ENCODE measurements at places on chromosomes 12 and 14.

DNA sequence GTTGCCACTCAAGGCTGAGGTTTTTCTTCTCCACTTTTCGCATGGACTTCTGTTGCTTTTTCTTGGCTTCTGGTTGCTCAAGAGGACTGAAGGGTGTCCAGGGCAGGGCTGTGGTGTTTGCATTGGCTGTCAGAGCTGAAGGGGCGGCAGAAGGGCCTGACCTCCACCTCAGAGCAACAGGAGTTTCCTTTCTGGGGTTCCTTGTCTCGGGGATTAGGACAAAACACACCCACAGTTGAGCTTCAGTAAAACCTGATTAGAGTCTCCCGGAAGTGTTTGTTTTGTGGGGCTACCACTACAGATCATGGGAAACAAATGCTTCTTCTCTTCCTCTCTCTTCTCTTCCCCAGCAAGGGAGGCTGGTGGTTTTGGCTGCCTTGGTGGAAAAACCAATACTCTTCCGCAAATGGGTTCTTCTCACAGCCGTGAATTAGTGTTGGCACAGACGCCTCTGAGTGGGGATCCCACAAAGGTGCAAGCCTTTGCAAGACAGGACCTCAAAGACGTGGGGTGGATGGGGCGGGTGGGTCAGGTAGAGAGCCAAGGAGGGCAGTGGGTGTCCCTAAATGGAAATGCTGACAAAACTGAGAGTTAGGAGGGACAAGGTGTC lies 317.7 kb upstream of the TBX3 start:
- DNase-seq = no peak

GRCh38 chr14:66022526-66022925 lies 463.6 kb upstream of the CCDC196 start:
- DNase-seq = no peak

DNA sequence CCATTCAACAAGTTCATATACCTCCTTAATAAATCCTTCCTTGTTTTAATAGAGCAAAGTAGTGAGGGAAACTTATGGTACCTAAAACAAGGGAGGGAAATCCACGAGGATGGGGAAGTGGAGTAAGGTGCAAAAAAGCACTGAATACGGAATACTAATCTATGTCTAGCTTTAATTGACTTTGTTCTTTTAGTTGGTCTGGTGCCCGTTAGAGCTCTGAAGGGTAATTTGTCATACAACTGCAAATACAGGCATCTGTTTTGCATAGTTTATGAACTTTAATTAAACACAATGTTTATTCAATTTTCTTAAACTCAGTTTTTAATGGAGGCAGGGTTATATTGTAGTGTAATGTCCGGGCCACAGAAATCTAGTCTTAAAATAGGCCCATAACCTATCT lies 67.0 kb downstream of the E2F7 start:
- DNase-seq = no peak

DNA sequence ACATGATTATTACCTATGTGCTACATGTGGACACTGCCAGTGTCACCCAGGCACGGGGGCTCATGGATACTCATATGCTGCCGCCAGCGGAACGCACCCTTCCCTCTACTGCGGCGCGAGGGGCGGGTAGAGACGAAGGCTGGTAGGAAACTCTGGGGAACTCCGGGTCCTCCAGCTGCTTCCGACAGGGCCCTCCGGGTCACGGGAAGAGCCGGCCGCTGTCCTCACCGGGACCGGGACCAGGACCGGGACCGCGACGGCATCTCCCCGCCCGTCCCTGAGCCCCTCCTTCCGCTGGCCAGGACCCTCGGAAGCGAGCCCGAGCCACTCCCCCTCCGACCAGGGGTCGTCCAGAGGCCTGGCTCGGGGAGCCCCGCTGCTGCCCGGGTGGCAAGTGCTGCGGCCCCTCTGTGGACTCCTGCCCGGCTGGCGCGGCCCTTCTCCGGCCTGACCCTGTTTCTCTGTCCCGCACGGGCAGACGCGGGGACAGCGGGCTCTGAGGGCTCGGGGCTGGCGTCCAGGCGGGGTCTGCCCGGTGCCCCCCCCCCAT lies 209.6 kb downstream of the ADGRD1 start:
- no peak for DNase-seq

- no peak for DNase-seq
Observed at GRCh38 chr12:109452489-109452888, 24.6 kb downstream of the KCTD10 start.

- no peak for DNase-seq
Observed at GRCh38 chr12:53208877-53209463, 1.9 kb upstream of the ITGB7 start.

- no peak for DNase-seq
Observed at GRCh38 chr14:63642656-63643382, 1.1 kb upstream of the WDR89 start.

DNA sequence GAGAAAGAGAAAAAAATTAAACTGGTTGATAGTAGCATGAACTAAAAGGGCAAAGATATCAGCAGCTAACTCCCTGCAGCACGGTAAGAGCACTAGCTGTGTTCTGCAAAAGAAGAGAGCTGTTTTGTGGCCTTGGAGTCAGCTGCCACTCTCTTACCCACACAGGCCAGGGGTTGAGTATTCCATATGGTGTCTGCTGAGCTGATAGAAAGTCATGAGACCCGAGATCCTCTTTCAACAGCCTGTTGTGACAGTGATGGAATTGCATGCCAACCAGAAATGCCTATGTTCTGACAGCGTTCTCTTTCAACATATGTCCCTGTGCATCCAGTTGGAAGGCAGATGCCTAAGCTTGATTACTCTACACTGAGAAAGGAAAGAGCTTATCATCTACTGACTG lies 39.9 kb downstream of the TMTC1 start:
- no peak for DNase-seq
